ENCODE measurements at places on chromosomes 11 and 22.

DNA sequence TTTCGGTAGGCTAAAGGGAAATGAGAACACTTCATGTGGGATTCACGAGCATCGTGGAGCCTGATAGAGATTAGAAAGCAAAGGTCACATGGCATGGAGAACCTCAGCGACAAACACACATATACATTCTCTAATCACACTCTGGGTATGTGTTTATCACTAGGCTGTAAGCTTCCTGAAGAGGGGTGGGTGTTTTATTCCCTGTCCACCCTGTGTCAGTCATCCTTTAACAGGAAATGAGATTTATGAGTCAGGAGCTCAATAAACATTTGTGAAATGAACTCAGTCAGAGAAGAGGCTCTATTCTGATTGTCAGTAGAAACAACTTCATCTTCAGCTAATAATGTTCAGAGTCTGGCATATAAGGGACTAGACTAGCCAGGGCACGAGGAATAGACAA, 71.7 kb upstream of the EIF3M start:
- no peak for DNase-seq

DNA sequence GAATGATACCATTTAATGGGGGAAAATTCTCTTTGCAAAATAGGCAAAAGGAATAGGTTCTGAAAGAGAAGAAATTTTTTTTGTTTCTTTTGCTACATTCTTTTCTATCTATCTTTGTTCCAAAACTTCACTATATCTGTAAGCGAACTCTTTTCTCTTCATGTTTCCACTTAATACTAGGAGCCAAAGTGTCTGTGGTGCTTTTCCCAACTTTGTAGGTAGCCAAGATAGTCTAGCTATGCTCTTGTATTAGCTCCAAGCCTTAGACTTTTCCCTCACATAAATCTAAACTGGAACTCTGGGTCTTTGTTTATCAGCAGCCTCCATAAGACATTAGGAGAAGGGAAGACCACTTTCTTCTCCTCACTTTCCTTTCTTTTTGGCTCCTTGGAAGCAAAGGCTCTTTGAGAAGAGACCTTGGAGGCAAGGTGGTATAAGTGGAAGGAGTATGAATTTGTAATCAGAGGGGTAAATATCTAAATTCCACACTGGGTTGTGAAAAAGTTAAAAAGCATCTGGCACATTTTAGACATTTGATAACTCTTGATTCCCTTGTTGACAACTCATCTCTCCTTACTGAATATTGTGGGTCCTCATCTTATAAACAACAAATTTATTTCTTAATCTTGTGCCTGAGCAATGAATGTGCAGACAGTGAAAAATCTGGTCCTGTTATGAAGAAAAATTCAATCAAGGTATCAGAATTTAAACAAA, 130.0 kb downstream of the EHF start:
- no peak for DNase-seq

- no peak for DNase-seq
These were observed 166.8 kb downstream of the MYO18B start for GRCh38 chr22:25908755-25909154.

DNA sequence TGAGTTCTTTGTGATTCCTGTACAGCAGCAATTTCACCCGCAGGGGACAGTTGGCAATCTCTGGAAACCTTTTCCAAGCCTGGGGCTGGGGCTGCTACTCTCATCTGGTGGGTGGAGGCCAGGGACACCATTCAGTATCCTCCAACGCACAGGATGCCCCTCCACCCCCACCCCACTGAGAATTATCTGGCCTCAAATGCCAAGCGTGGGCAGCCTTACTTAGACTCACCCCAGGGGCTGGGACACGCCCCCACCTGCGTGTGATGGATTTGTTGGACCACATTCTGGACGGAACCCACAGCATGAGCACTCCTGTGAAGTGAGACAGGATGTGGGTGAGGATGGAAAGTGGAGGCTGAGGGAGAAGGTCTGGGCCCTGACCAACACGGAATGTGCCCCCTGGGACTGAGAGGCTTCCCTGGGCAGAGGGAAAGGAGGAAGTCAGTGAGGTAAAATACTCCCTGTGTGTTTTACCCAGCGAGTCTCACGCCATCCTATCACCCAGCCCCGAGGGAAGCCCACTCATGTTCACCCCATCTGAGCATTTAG, 13.7 kb downstream of the RASD2 start:
- DNase-seq = no peak

GRCh38 chr11:69635195-69635594, 5.8 kb upstream of the CCND1 start:
- DNase-seq = no peak

DNA sequence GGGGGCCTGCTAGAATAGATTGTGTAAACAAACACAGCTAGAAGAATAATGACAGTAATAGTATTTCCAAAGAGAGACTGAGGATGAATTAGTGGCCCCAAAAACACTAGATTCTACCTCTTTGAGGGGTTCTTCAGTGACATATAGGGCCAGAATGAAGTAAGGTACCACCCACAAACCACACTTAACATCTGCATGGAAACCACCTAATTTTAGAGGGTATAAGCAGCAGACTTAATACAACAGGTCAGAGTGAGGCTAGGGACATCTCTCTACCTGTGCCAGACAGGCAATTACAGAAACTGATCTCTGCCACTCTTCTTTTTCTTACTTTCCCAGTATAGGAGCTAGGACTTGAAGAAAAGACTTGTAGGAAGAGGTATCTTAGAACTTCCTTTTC, 20.1 kb downstream of the ELP4 start:
- DNase-seq = no peak

GRCh38 chr11:27902981-27903624, 202.8 kb upstream of the BDNF start:
- peak; percentile 12 for DNase-seq

DNA sequence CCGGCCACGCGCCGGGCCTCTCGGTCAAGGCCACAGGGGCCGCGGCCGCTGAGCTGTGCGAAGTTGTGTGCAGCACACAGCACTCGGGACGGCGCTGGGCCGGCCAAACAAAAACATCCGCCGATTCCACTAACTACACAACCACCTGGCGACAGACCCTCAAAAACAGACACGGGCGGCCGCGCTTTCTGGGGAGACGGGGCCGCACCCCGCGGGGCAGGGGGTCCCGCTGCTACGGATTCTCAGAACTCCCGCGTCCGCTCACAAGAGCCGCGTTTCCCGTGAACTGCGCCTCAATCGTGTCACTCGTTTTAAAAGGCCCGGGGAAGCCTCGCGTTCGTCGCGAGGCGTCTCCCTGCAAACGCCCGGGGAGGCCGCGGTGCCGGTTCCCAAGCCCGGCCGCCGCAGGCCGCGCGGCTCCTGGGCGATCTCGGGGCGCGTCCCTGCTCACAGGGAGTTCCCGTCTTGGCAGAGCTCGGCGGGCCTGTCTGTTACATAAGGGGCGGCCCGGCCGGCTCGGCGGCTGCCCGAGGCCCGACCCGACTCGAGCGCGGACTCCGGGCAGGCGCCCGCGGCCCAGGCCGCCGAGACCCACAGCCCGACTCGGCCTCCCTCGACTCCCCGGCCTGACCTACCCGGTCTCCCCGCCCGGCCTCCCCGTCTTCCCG, 936 bp downstream of the BRD1 start:
- DNase-seq = no peak

- DNase-seq = no peak
These were observed 4.7 kb downstream of the WNT7B start for GRCh38 chr22:45972091-45972888.

DNA sequence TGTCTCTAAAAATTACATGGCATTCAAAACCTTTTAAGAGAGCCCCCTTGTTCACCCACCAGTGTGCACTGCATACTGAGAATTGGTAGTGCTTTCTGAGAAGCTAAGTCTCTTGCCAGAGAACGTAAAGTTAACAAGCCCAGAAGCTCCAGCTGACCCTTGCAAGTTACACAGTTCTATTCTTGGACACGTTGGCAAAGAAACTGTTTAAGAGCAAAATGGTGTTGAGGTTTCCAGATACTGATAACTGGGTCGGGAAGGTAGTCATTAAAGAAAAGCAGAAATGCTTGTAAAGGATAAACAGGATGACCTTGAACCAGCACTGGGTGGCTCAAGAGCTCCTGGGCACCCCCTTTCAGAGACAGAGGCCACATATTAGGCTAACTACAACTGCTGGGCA, 284.8 kb downstream of the CADM1 start:
- DNase-seq = no peak

DNA sequence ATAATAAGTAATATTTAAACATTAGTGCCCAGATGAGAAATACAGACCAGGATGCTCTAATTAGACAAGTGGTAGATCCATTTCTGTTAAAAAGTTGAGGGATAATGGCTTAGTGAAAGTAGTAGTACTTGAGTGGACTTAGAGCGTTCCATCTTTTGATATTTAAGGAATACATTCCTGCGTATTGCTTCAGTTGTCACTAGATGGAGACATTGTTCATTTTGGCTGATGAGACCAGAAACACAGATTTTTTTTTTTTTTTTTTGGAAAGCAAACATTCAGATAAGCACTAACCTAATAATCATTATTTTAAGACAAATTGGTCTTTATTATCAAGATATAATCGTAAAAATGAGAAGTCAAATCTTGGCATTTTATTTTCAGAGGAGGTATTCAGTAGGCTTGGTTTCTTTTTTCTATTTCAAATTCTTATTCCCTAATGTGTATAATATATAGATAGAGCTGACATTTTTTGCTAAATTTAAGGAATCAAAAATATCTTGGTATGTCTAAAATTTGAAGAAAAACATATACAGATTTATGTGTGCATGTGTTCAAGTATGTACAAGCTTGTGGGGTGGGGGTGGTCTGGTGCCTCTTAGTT, 92.9 kb downstream of the DYNC2H1 start:
- peak; percentile 28 for DNase-seq

GRCh38 chr11:115848080-115848479, 343.9 kb upstream of the CADM1 start:
- no peak for DNase-seq

GRCh38 chr11:3840004-3840869, 522 bp downstream of the RHOG start:
- DNase-seq = no peak

- no peak for DNase-seq
These were observed at the start of gene OR6A2 for GRCh38 chr11:6799402-6799801. TSS of gene OR6A2 (minus strand) at chr11:6799689. CDS start at chr11:6795708, 3,981 bp downstream.

DNA sequence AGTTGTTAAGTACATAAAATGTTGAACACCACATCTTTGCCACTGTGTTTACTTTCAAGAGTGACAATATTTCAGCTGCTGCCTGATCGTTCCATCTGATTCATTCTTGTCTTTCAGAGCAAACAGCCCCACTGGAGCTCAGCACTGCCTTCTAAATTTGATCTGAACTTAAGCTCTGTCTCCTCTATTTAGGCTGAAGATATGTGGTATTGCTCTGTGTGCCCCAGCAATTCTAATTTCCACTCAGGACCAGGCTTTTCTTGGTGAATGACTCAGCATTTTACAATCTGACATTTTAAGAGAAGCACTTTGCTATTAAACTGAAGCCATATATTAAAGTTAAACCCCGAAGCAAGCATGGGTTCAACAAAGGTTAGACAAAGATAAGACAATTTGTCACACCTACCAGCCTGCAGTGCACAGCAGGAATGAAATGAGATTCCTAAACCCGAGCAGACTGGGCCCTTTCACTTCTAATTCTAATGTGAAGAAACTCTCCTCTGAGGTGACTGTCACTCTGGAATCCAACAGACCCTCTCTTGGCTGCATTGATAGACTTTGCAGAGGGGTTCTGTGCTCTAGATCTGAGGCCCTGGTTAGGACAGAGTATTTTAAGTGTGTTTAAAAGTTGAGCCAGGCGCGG, 41.7 kb upstream of the PLET1 start:
- no peak for DNase-seq

GRCh38 chr11:17752144-17752543, 17.6 kb downstream of the KCNC1 start:
- no peak for DNase-seq

DNA sequence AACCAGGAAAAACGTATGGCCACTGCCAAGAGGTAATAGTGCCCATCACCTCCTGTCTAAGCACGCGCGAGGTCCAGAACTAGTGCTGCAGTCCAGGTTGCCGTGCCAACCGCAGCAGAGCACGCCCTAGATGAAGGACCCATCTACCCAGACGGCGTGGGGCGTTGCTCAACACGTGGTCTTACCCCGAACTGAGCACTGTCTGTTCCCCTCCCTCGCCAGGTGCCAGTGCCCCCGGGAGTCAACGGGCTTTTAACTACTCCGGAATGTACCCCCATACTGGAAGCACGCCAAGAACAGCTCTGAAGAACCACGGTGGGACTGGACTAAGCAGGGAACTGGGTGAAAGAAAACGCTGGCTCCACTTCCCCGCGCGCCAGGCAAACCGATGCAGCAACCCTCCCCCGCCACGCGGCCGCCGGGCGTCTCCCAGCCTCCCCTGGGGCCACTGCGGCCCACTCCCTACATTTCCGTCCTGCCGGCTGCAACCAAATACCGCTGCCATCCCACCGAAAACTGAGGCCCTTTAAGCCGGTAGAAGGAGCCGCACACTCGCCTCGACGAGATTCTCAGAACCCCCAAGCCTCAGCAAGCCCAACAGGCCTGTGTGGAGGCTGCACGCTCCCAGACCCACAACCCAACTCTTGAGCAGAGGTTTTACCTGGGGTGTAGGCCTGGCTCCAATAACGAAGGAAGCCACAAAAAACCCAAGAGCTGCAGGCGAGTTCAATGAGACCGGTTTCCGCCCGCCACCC, at the start of gene HSPA8:
Gene HSPA8, minus strand, starts transcription at position 734 of the 755 bp plus-strand sequence. CDS start 812 bp downstream, outside the sequence.
- peak; percentile 66 for DNase-seq

GRCh38 chr11:27977031-27977430, 130.9 kb downstream of the KIF18A start:
- DNase-seq = no peak

DNA sequence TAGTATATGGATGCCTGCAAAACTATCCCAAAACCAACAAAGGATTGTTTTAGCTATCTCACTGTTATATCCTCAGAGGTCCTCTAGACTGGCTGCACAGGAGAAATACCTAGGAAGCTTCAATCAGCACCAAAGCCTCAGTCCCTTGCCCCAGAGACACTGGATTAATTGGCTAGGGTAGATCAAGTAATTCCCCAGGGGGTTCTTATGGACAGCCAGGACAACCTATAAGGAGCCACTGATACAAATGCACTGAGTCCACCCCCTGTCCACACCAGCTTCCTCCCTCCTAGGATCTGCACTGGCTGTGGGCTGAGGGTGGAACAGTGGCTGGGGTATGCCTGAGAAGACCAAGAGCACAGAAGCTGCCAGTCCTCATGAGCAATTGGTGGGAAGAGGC, 16.3 kb downstream of the ADORA2A start:
- DNase-seq = no peak

- peak; percentile 86 for DNase-seq
These were observed 142.8 kb downstream of the MAML2 start for GRCh38 chr11:96200243-96200642.

- DNase-seq = no peak
These were observed 1.6 kb upstream of the MSANTD2 start for GRCh38 chr11:124801636-124802312.

- no peak for DNase-seq
These were observed 74.3 kb downstream of the C11orf65 start for GRCh38 chr11:108393046-108393445.

Measured in fibroblast of the conjunctiva (primary cell).